Kidney capillary endothelial cell (primary cell): ENCODE measurements at places on chromosomes 4 and X.
A peak's percentile ranks its signal among the peaks of the same experiment; 100 is the strongest.

GRCh38 chr4:148192526-148192925 is 249.7 kb downstream of the NR3C2 start:
- no peak for DNase-seq

GRCh38 chrX:17412692-17413091 is 37.7 kb downstream of the NHS start:
- DNase-seq: peak; percentile 42

DNA sequence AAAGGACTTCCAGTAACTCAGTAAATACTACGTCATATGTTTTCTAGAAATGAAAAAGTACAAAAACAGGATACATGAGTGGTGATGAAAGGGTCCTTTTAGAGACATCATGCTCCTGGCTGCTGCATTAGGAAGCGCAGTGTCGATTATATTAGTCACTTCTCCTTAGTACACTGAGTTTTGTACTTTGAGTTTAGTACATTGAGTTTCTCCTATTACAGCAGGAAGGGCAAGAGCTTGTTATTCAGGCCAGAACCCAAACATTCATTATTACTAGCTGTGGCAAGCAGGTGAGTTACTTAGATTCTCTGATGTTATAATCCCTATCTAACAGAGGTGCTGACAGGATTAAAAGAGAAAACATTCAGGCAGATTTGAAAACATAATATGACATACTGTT is 21.3 kb downstream of the RPGR start:
- DNase-seq: no peak

GRCh38 chr4:166198041-166198440 is 325.0 kb downstream of the TLL1 start:
- DNase-seq: no peak

GRCh38 chr4:10117359-10118047 is 904 bp upstream of the WDR1 start:
- DNase-seq: no peak

- DNase-seq: no peak
Measured at GRCh38 chr4:81003597-81004111, 26.9 kb upstream of the BMP3 start.

DNA sequence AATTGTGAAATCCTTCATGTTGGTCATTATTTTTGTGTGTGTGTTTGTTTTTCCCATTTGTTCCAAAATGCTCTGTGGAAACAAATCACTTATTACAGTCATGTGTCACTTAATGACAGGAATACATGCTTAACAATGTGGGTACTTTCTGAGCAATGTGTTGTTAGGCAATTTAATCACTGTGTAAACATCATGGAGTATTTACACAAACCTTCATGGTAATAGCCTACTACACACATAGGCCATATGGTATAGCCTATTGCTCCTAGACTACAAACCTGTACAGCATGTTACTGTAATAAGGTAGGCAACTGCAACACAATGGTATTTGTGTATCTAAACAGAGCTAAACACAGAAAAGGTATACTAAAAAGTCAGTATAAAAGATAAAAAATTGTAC is 388.9 kb upstream of the PPP1R2C start:
- no peak for DNase-seq

- no peak for DNase-seq
Measured at GRCh38 chr4:185656467-185656931, 121.2 kb upstream of the PDLIM3 start.

- no peak for DNase-seq
Measured at GRCh38 chr4:53012738-53013137, 150.6 kb downstream of the RASL11B start.

DNA sequence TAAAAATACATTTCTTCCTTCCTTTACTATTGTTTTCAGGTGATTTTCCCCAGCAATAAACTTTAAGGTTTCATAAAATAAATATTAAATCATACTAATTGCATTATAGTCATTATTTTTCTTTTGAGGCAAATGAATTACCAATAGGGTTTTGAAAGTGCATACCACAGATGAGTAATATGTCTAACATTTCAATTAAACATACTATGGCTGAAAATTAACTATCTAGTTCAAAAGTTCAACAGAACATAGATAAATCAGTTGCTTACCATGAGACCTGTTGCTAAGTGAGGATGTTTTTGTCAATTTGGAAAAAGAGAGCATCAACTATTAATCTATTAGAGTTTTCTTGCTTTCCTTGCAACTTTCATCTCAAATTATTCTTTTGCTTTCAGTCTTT is 35.0 kb downstream of the NPY5R start:
- no peak for DNase-seq

DNA sequence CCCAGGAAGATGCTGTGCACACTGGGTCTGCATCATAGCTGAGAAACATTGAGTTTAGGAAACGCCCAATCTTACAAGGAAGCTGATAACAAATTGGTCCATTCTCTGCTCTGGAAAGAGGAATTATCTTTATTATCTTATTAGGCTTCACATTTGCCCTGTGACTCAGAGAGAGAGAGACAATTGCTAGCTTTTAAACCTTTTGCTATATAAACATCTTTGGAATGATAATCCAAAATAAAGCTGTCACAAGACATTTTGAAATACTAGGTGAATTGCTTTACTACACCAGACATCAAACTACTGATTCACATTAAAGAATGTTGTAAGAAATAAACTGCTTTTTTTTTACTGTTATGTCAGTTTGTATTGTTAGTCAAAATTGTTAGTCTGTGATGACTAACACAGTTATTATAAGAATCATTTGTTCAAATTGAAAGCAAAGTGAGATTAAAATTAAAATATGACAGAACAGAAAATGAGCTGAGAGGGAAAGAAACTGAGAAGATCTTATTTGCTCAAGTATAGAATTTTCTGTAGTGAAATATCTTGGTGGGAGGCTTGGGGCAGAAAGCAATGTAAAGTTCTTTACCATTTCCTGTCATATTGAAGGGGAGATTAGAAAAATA is 765.4 kb upstream of the PCDH10 start:
- DNase-seq: no peak

- DNase-seq: no peak
Measured at GRCh38 chrX:47644557-47645091, 5.7 kb downstream of the ELK1 start.

GRCh38 chr4:110675426-110675825 is 52.5 kb upstream of the PITX2 start:
- no peak for DNase-seq

DNA sequence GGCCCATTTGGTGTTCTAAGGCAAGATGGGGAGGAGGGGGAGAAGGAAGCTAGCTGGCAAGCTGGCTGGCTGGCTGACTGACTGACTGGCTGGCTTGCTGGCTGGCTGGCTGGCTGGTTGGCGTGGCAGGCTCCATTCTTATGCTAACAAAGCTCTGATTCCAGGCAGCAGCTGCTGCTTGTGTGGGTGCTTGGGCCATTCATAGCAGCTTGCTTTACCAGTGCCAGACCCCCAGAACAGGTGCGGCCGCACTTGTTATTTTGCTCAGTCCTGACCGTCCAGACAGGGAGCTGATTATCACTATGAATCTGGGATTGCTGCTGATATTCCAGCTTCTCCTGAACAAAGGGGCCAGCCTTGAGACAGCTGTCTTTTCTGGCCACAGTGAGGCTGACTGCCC is 131.2 kb upstream of the PAK3 start:
- DNase-seq: no peak

GRCh38 chr4:152476796-152477195 is 59.1 kb downstream of the FBXW7 start:
- DNase-seq: no peak

DNA sequence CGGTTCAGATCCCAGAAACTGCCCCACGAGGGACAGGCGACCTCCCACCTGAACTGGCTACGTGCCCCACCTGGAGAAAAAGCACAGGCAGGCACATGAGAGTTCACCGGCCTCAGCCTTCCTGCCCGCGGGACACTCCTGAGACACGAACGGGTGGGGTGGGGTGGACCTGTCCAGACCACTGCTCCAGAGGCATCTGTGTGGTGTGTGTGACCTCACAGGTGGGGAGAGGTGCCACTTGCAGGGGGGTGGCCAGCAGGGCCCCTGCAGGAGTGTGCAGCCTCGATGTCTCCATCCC is 18.5 kb downstream of the NELFA start:
- no peak for DNase-seq

DNA sequence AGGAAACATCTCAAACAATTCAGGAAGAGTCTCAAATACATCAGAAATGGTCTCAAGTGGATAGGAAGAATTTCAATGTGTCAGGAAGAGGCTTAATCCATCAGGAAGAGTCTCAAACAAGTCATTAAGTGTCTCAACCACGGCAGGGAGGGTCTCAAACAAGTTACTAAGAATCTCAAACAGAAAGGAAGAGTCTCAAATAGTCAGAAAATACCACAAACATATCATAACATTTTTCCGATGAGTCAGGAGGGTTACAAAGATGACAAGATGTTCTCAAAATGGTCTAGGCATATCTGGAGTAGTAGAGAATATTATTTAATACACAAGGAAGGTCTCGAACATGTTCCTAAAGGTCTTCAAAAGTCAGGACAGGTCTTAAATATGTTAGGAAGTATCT is 109.3 kb upstream of the USP9X start:
- no peak for DNase-seq

- DNase-seq: no peak
Measured at GRCh38 chr4:174697202-174697601, 131.8 kb downstream of the GLRA3 start.

GRCh38 chr4:145882604-145883003 is 56.0 kb downstream of the ZNF827 start:
- no peak for DNase-seq
